ENCODE measurements at places on chromosomes 5 and 9.
A peak's percentile ranks its signal among the peaks of the same experiment; 100 is the strongest.

GRCh38 chr5:54942064-54942778 lies 43.2 kb downstream of the ESM1 start:
- DNase-seq, result no peak

- no peak for DNase-seq
Observed at GRCh38 chr5:91206103-91206502, 177.0 kb downstream of the ARRDC3 start.

DNA sequence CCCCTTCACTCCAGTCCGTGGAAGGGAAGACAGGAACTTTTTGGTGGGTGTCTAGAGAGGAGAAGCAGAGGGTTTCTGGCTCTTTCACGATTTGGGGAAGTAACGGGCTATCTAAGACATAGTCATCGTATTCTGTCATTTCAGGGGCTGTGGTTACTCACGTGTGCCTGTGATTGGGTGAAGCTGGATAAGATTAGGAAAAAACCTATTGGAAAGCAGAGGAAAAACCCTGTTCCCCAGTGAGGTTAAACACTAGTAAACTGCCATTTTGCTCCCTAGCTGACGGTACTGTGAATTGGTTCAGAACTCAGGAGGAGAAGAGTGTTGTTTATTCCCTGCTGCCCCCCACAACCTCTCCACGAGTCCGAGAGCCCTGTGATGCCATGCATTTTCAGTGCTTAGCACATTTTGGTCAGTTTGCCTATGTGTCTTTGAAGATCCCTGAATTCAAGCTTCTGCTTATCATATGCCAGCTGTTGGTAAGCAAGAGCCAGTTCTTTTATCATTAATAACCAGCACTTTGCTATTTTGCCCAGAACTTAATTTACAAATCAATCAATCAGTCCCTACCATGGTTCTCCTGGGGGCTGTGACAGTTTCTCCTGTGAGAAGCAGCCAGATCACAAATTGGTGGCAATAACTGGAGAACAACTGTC lies 45.1 kb upstream of the ROR2 start:
- no peak for DNase-seq

GRCh38 chr5:10485897-10486296 lies 44.2 kb downstream of the ROPN1L start:
- DNase-seq, result no peak

DNA sequence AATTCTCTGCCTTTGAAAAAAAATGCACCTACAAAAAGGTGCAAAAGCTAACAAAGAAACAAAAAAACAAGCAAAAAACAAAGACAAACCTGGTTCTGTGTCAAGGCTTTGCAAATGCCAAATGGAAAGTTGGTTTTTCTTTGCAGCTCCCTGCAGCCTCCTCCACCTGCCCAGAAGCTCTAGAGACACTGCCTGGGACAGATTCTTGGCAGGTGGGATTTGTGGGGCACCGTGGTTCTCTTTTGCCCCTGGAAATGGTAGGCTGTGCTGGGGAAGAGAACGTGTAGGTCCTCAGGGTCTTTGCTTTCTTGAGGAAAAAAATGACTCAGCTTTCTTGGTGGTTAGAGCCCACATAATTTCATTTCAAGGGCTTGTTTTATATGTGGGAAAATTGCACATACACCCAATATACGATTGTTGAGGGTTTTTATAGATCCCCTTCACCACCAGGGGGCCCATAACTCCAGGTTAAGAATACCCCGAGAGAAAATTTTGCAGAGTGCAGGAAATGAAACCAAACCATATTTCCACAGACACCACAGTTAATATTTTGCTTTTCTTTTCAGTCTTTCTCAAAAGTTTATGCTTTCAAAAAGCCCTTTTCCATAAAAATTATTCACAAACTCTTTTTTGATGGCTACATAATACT lies 58.7 kb downstream of the NXNL2 start:
- DNase-seq, result peak; percentile 11

- no peak for DNase-seq
Observed at GRCh38 chr5:177306674-177307543, 3.3 kb downstream of the PRELID1 start.

DNA sequence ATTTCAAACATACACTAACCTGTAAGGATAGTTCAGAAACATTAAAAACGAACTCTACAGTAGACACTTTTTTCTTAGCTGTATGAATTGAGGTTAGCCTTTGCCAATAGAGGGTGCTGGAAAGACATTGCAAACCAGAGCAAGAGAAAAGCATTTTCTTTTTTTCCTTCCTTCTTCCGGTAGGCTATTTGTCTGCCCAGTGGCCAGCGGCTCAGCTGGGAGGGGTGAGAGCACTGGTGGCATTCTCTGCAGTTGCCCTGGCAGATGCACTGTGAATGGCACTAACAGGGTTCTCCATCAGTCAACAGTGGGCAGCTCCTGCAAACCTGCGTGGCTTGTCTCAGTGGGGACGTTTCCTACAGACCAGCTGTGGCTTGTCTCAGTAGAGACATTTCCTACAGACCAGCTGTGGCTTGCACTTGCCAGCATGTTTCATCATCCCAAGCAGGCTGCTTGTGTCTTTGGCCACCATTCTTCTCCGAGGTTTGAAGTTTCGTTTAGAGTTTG lies 984.5 kb upstream of the CDH18 start:
- DNase-seq, result no peak

- no peak for DNase-seq
Observed at GRCh38 chr9:112047538-112048066, 127.5 kb downstream of the SUSD1 start.

DNA sequence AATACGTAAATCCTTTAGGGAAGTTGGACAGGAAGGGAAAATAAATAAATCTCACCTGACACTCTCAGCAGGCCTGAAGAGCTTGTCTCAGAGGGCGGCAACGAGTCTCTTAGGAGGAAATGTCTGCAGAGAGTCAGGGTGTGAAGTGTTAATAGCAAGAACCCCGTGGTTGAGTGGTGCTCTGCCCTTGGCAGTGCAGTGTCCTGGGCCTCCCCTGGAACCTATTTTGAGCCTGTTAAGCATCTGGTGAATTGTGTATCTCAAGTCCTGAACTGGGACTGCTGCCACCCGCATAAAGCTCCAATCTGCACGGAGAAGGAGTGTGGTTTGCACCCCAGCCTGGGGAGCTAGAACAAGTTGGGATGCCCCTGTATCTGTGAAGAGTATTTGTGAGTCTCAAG lies 211.8 kb downstream of the GOLPH3 start:
- no peak for DNase-seq

GRCh38 chr5:151721087-151721646 lies 34.5 kb upstream of the SPARC start:
- no peak for DNase-seq

DNA sequence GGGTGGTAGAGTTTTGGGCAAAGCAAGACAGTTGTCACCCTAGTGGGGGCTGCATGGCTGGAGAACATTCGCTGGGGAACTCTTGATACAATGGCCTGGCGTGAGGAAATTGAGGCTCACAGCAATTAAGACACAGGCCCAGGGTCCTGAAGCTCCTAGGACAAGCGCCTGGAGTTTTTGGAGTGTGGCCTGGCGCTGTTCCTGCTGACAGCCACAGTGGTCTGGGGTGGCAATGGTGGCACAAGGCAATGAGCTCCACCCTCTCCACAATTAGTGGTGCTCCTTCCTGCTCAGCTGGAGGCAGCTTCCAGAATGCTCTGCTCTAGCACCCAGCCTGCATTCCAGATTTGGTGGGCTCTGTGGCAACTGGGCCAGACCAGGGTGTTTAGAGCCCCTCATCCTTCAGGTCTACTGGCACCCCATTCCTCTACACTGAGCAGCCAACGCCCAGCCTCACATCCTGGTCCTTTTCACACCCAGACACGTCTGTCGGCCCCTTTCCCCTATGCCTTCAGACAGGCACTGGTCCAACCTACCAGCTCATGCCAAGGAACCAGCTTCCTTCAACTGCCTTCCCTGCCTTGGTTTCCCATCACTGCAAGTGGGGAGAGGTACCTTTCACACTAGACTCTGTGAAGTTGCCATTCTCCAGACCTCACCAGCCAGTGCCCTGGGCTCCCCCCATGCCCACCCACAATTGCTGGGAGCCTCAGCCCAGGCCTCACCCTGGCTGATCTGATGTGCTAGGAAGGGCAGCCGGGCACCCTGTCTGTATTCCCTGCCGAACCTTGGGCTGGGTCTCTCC lies 138.1 kb upstream of the COL5A1 start:
- DNase-seq, result no peak

DNA sequence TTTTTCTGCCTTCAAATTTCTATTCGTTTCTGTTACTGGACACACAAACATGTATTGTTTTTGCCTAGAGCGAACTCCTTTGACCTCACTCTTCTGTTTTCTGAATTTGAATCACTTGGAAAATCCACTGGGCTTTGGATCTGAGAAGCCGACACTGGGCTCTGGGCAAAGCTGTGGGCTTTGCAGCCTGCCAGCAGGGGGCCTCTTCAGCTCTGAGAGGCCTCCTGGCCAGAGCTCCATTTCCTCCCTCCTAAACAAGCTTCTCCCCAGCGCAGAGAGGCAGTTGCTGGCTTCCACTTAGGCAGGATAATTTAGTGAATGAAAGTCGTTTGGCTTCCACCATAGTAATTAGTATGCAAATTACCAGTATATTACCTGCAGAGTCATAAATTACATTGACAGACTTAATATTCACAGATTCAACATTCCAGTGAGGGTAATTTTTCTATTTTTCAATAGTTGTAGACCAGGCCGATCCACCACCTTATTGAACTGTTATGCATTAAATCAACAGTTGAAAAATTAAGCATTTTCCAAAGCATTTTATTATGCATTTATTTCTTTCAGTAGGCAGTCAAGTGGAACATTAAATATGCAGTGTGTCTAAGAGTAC lies 104.0 kb upstream of the ZNF366 start:
- no peak for DNase-seq

DNA sequence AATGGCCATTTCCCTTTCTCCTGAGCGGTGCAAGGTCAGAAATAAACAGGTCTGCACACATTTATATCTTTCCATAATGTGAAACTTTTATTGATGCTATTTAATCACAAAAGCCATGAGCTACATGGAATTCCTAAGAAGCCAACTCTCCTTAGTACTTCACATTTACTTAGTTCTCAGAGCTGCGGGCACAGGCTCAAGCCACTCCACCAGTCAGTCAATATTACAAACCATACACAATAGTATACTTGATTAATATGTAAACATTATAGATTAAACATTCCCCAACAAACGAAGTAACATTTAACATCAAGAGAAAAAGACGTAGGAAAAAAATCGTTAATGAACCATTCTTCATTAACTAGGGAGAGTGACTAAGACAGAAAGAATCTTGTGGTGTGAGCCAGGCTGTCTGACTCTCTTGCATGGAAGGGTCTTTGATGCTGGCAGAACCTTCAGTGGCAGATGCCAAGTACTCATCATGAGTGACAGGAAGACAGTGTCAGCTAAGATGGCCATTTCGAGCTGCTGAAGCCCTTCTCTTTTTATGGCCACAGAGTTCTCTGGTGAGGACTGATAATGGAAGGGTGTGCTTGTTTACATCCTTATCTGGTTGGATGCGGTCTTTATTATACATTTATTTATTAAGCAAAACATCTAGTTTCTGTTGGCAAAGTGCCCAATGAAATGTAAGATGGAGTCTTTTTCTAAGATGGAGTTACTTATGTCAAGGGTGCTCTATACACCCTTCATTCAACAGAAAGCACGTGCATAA lies 115.5 kb upstream of the TUT7 start:
- no peak for DNase-seq

DNA sequence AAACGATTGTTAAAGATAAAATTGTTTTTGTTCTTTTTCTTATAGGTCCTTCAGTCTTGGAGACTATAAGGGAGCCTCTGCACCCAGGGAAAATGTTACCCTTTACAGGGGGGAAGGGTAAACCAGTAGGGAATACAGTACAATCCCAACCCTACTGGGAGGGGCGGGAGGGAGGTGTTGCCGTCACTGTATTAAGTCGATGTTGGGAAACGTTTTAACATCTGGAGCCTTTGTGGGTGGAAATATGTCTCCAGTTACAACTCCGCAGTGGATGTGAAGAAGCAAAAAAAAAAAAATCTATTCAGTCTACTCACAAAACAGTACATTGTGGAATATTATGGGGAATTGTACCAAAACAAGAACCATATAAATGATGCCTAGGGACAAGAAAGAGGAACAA lies 47.2 kb upstream of the FCHO2 start:
- DNase-seq, result no peak
